M059J (cell line): ENCODE measurements at places on chromosomes 12 and 14. TPM values are rescaled to one million over a fixed set of nuclear protein-coding genes. Genes with fewer than 3 reads are reported as not detected.

DNA sequence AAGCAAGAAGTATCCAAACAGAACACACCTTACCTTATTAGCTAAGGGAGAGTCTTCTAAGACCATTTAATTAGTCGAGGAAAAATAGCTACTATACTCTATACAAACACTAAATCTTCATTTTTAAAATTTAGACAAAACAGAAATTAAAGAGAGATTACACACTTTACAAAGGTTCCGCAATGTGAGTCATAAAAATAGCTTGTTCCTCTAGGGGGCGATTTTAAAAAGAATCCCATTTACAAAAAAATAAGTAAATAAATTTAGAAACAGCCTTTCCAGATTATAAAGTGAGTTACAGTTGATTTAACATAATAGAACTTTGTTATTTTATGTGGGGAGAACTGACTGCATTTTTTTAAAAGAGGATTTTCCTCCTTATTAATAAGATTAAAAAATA, 201.6 kb downstream of the PAX9 start:
- no peak for DNase-seq

- DNase-seq = no peak
Measured at GRCh38 chr12:10075451-10075850, 23.3 kb downstream of the CLEC1A start.

DNA sequence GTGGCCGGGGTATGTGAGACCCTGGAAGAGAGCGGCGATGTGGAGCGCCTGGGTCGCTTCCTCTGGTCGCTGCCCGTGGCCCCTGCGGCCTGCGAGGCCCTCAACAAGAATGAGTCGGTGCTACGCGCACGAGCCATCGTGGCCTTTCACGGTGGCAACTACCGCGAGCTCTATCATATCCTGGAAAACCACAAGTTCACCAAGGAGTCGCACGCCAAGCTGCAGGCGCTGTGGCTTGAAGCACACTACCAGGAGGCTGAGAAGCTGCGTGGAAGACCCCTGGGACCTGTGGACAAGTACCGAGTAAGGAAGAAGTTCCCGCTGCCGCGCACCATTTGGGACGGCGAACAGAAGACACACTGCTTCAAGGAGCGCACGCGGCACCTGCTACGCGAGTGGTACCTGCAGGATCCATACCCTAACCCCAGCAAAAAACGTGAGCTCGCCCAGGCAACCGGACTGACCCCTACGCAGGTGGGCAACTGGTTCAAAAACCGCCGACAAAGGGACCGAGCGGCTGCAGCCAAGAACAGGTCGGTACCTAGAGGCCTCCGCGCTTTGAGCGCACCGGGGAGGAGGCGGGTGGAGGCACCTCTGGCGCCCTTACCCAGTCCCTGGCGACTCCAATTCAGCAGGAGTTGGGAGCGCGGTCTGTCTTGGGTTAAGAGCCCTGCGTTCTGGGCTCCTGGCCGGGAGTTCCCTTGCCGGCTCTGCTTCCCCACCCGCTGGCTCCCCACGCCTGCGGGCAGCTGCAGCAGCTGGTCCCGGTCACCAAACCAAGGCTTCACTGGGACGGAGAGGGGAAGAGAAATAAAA, 700 bp downstream of the SIX6 start:
- no peak for DNase-seq

STK38L gene
- total RNA-seq = 13.4 and 23.6 TPM in 2 replicates

SPTB gene
- total RNA-seq = 0.86 and 1.5 TPM in 2 replicates

KRT79 gene
- total RNA-seq = not detected in 2 replicates

IL26 gene
- total RNA-seq = not detected in 2 replicates
